ENCODE measurements at places on chromosomes 3 and 15.

- DNase-seq, result no peak
These were observed 98.3 kb upstream of the CBLB start for GRCh38 chr3:105967117-105967516.

DNA sequence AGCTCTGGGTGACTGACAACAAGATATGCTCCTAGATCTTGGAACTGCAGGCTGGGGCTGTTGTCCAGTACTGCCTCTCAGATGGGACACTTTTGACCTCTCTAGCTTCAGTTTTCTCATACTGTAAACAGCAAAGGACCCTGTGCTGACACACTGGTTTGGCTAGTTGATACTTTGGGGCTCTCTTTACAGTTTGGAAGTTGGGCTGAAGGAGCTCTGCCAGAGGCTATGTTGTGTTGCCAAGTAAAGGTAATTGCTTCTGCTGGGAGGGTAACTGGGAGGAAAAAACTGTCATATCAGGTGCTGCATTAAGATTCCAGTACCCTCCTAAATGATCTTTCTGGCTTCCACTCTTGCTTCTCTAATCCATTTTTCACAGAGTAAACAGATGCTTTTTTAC is 54.0 kb downstream of the ISL2 start:
- DNase-seq, result no peak

- no peak for DNase-seq
These were observed 16.9 kb upstream of the CSPG4 start for GRCh38 chr15:75729326-75730069.

- no peak for DNase-seq
These were observed 210.0 kb upstream of the PPP2R3A start for GRCh38 chr3:135755330-135756105.

- DNase-seq, result no peak
These were observed 23.4 kb downstream of the SNAPC5 start for GRCh38 chr15:66474135-66474534.

DNA sequence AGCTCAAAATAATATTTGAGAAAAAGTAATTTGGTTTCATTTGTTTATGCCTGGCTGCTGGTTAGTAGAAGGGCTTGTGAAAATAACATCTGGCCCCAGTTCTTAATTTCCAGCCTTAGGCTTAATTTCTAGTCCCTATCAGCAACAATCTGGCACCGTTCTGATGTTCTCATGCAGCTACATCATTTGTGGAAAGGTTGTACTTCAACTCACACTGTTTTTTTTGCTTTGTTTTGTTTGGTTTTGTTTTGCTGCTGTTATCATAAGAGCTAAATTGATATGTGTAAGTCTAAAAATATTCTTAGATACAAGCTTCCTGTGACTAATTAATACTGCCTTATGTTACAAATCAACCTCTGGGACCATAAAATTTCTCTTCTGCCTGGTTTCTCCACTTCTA is 8.9 kb downstream of the CPA3 start:
- no peak for DNase-seq

GRCh38 chr3:55482496-55483195 is 4.5 kb downstream of the WNT5A start:
- DNase-seq, result peak; percentile 79

DNA sequence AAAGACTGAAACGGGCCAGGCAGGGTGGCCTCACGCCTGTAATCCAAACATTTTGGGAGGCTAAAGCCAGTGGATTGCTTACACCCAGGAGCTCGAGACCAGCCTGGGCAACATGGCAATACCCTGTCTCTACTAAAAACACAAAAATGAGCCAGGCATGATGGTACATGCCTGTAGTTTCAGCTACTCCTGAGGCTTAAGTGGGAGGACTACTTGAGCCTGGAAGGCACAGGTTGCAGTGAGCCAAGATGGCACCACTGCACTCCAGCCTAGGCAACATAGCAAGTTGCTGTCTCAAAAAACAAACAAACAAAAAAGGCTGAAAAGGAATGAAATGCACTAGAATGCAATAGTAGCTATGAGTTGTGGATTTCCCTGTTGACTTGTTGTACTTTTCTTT is 94.7 kb downstream of the STAG1 start:
- DNase-seq, result no peak

- no peak for DNase-seq
These were observed 25.8 kb downstream of the ARNT2 start for GRCh38 chr15:80429964-80430363.

DNA sequence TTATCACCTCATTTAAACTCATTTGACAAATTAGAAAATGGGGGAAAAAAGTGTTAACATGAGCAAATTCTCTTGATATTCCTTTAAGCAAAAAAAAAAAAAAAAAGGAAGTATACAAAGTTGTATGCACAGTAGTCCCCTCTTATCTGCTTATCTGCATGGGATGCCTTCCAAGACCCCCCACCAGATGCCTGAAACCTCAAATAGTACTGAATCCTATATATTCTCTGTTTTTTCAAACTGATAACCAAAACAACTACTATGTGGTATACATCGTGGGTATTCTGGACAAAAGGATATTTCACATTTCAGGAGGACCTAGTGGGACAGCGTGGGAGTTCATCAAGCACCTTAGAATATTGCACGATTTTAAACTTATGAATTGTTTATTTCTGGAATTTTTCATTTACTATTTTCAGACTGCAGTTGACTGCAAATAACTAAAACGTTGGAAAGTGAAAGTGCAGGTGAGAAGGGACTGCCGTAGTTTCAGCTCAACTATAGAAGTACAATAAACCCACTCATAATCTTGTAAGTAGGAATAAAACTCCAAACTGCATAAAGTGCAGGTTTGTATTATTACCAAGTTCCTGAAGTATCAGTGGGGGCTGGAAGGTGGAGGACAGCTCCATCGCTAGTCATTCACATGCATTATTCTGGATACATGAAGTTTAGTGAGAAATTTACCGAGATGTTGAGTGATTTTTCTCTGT is 43.6 kb upstream of the PLCL2 start:
- DNase-seq, result no peak

GRCh38 chr15:94125698-94126097 is 105.7 kb upstream of the MCTP2 start:
- no peak for DNase-seq

DNA sequence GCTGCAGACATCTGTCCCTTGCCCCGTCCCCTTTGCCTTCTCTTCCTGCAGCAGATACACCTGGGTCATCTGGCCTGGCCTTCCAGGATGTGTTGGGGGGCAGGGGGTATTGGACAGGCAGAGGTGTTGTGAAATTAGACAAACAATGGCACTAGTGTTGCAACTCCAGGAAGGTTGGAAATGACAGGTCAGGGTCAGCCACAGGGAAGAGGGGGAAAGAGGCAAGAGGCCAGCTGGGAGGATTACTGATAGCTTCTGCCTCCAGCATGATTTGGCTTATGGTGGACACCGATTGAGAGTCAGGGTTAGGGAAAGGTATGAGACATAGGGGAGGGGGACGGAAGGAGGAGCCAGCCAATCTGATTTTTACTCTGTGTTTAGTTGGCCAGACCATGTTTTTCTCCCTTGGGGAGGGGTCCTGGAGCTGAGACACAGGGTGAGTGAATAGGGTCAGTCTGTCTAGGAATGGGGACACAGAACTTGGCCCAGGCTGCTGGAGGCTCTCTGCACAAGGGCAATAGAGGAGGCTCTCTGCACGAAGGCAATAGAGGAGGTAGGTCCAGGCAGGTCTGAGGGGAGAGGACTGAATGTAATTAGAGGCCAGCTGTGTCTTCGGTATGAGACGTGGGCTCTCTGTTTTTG is 3.4 kb upstream of the ATP2B2 start:
- DNase-seq, result no peak

- peak; percentile 71 for DNase-seq
These were observed 89.5 kb downstream of the EOMES start for GRCh38 chr3:27632431-27633223.

DNA sequence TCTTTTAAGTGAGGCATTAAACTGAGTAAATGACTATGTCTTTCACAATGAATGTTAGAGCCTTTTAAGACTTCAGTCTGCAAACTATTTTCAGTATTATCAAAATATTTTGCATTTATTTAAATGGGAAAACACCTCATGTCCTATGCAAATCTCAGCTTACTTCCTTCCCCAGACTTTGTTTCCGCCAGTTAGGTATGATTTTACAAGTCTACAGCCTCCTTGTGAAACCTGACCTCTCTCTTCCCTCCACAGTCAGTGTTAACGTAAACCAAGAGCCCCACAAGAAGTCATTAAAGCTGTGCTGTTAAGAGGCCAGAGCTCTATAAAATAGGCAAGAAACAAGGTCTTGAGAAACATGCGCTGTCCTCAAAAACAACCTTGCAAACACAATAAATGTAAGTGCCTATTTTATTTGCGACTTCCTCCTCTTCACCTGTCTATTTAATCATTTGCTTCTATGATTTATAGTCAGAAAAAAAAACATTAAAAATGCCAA is 48.3 kb downstream of the PRTG start:
- DNase-seq, result no peak

- DNase-seq, result no peak
These were observed 70.5 kb upstream of the BOC start for GRCh38 chr3:113140876-113141275.

DNA sequence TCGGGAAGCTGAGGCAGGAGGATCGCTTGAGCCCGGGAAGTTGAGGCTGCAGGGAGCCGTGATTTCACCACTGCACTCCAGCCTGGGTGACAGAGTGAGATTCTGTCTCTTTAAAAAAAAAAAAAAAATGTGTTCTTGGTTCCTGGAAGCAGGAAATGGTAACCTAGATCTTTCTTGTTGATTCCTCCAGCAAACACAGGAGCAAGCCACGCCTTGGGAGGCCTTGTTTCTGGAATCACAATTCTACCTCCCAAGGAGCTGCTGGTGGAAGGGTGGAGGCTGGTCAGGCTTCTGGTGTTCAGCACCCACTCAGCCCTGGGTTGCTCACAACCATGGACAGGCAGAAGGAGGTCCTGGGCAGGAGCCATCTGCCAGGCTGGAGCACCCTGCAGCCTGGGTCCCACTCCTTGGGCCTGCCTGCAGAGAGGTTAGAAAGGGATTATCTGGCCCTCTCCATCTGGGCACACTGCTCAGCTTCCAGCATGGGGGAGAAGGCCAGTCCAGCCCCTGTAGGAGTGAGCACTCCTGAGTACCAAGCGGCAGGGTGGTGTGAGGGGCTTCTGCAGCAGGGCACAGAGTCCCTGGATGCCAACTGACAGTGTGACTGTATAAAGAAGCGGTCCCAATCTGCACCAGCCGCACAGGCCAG is 65.6 kb downstream of the ABTB1 start:
- peak; percentile 29 for DNase-seq

GRCh38 chr3:42306499-42306898 is 40.5 kb upstream of the CCK start:
- no peak for DNase-seq

DNA sequence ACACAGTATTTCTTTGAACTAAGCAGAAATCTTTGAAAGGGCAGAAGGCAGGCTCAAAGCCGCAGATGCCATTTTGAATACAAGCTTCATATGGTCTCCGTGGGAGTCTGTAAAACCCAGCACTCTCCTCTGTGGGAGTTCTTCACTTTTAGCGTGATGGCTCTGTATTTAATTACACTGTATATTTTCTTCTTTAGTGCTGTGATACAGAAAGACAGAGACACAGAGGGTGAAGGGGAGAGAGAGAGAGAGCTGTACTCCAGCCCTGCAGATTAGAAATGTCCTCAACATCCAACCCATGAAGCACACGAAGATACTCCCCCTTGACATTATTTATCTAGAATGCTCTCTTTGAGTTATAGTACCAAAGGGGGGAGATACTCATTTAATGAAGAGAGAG is 752.6 kb upstream of the NR2F2 start:
- no peak for DNase-seq

Measured in left hindlimb (tissue), 1 donor.